Muscle of leg (tissue), 16 donors: ENCODE measurements at places on chromosomes 1 and 21. TPM values are rescaled to one million over a fixed set of nuclear protein-coding genes. Genes with fewer than 3 reads are reported as not detected.

SLAMF1 gene
- 0.04 TPM for total RNA-seq

CYP4A11 gene
- total RNA-seq = 0.13 TPM

HS2ST1 gene
- 12.4 TPM for total RNA-seq

S1PR1 gene
- total RNA-seq = 10.8 TPM

EPHB2 gene
- 24.5 TPM for total RNA-seq

NUCKS1 gene
- 200 TPM for total RNA-seq

TSACC gene
- 0.27 TPM for total RNA-seq

CCDC181 gene
- total RNA-seq = 0.66 TPM

ISG15 gene
- total RNA-seq = 18.8 TPM

SLC19A2 gene
- 7.0 TPM for total RNA-seq

GUCA2A gene
- total RNA-seq = not detected

CDA gene
- total RNA-seq = 0.13 TPM

MATN1 gene
- total RNA-seq = 0.71 TPM
